ENCODE measurements at places on chromosomes 11 and 22.

- H3K27me3 ChIP-seq, result peaks cover 4% of the 10 kb centered on the region
- no peaks in the 10 kb centered on the region for H3K4me1 ChIP-seq
- H3K36me3 ChIP-seq, result no peaks in the 10 kb centered on the region
- H3K27ac ChIP-seq, result no peak overlapping the region
Measured at GRCh38 chr11:37907436-37908218, 1309.6 kb upstream of the RAG2 start.

- no peak overlapping the region for H3K27ac ChIP-seq
- no peak for DNase-seq
- H3K36me3 ChIP-seq, result peaks cover 7% of the 10 kb centered on the region
- H3K4me1 ChIP-seq, result no peaks in the 10 kb centered on the region
- H3K4me3 ChIP-seq, result no peak overlapping the region
- peaks cover 4% of the 10 kb centered on the region for H3K27me3 ChIP-seq
Measured at GRCh38 chr22:43488031-43488866, 76.4 kb downstream of the MPPED1 start.

GRCh38 chr11:100472727-100473389, 214.2 kb upstream of the ARHGAP42 start:
- H3K27me3 ChIP-seq, result peaks cover 1% of the 10 kb centered on the region
- H3K27ac ChIP-seq, result no peak overlapping the region
- no peaks in the 10 kb centered on the region for H3K4me1 ChIP-seq
- H3K4me3 ChIP-seq, result no peak overlapping the region
- no peaks in the 10 kb centered on the region for H3K36me3 ChIP-seq

DNA sequence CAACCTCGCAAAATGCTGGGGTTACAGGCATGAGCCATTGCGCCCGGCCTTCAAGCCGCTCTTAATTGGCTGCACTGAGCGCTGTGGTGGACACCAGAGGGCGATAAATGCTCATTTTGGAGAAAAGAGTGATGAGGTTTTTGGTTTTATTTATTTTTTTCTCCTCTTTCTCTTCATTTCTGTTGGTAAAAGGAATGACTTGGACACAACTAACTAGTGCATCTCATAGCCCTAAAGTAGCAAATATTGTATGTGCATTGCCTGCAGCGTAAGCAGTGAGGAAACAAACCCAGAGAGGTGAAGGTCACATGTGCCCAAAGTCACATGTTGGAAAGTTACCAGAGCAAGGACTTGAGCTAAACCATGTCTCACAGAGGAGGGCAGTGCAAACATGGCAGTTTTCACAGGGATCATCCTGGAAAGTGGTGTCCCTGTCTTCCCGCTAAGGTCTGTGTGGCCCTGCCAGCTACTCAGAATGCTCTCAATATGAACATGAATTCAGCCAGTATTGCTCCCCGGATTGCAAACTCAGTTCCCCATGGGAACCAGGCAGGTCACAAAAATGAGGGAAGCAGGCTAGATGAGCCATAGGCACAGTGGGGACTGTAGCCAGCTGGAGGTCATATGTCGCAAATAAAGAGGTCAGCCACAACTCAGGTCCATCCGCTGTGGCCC, 8.6 kb upstream of the CD82 start:
- H3K36me3 ChIP-seq, result no peaks in the 10 kb centered on the region
- H3K27me3 ChIP-seq, result peaks cover 8% of the 10 kb centered on the region
- H3K4me3 ChIP-seq, result no peak overlapping the region

DNA sequence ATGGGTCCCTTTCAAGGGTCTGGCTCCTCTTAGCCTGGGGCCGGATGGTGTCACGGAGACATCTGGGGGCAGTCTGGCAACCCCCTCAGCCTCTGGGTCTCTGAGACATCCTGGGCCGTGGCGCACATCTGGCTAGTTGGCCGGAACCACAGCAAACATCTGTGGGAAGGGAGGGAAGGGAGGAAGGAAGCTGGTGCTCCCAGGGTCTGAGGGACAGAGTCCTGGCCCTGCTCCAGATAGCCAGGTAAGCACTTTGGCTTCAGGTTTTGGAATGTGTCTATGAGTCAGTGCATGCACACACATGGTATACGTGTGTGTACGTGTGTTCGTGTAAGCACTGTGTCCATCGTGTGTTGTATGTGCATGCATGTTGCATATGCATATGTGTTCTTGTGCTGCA, 225.1 kb downstream of the MN1 start:
- H3K27me3 ChIP-seq, result peaks cover 48% of the 10 kb centered on the region
- no peak overlapping the region for H3K27ac ChIP-seq
- no peak overlapping the region for H3K4me3 ChIP-seq
- 0 out of 2 replicates have a peak, but pooled peaks cover 5% of the 10 kb centered on the region for H3K36me3 ChIP-seq

GRCh38 chr22:31323578-31324550, 22.3 kb downstream of the PATZ1 start:
- H3K4me3 ChIP-seq, result no peak overlapping the region
- no peak overlapping the region for H3K27ac ChIP-seq
- no peaks in the 10 kb centered on the region for H3K27me3 ChIP-seq

GRCh38 chr22:28348613-28349609, 330.7 kb downstream of the TTC28 start:
- H3K27me3 ChIP-seq, result no peaks in the 10 kb centered on the region
- DNase-seq, result no peak
- peaks cover 4% of the 10 kb centered on the region for H3K36me3 ChIP-seq
- no peak overlapping the region for H3K4me3 ChIP-seq
- H3K27ac ChIP-seq, result no peak overlapping the region
- peaks cover 18% of the 10 kb centered on the region for H3K4me1 ChIP-seq

- H3K27ac ChIP-seq, result peak overlapping the region; percentile 70
- H3K4me1 ChIP-seq, result peaks cover 61% of the 10 kb centered on the region
- peaks cover 4% of the 10 kb centered on the region for H3K27me3 ChIP-seq
- H3K36me3 ChIP-seq, result peaks cover 34% of the 10 kb centered on the region
Measured at GRCh38 chr11:96173422-96173821, 169.6 kb downstream of the MAML2 start.

DNA sequence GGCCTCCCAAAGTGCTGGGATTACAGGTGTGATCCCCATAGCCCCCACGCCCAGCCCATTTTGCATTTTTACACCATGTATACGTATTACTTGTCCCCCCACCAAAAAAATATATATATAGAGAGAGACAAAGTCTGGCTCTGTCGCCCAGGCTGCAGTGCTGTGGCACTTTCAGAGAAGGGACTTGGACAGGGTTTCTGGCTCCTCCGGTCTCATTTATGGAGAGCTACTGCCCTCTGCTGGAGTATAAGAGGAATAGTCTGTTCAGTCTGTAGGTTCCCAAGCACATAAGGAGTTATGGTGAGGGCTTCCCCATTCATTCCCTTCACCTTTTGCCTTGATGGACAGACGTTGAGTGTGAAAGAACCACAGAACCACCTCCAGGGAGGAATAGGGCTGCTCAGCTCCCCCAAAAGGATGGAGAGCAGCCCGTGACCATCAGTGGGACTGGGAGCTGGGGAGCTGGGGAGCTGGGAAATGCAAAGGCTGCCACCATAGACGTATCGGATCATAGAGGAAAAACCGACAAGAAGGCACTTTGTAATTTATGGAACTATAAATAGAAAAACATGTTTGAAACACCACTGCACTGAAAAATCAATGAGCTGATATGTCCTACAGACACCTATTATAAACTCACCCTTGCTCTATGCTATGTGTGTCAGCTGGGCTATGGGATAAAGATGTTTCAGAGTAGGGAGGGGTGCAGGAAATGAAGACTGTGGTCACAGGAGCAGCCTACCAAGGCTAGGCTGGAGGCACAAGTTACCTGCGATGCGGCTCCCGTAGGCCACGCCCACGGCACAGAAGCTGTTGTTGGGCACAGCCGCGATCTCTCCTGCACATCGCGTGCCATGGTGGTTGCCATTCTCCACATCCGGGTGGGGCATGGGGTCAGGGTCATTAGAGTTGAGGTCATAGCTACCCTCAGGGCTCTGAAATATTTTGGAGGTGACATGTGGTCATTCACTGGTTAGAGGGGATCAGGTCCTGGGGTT, 5.2 kb downstream of the PCSK7 start:
- no peaks in the 10 kb centered on the region for H3K27me3 ChIP-seq
- peaks cover 10% of the 10 kb centered on the region for H3K36me3 ChIP-seq
- H3K4me3 ChIP-seq, result no peak overlapping the region
- no peak overlapping the region for H3K27ac ChIP-seq
- peaks cover 32% of the 10 kb centered on the region for H3K4me1 ChIP-seq
- peak; percentile 68 for DNase-seq

DNA sequence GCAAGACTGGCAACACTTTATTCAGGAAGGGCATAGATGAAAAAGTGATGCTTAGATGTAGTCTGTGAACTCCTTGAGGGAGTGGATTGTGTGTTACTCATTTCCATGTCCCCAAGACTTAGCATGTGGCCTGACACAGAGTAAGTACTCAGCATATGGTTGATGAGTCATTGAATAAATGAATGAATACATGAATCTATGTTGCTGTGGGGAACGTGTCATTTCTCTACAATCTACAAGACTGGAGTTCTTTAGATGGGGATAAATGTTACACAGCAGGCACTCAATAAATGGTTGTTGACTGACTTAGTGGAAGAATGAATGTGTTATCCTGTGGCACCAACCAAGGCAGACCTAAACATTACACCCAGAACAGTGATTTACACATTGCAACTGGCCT, 17.9 kb downstream of the BPIFC start:
- no peaks in the 10 kb centered on the region for H3K36me3 ChIP-seq
- H3K27me3 ChIP-seq, result peaks cover 22% of the 10 kb centered on the region
- no peak for DNase-seq

DNA sequence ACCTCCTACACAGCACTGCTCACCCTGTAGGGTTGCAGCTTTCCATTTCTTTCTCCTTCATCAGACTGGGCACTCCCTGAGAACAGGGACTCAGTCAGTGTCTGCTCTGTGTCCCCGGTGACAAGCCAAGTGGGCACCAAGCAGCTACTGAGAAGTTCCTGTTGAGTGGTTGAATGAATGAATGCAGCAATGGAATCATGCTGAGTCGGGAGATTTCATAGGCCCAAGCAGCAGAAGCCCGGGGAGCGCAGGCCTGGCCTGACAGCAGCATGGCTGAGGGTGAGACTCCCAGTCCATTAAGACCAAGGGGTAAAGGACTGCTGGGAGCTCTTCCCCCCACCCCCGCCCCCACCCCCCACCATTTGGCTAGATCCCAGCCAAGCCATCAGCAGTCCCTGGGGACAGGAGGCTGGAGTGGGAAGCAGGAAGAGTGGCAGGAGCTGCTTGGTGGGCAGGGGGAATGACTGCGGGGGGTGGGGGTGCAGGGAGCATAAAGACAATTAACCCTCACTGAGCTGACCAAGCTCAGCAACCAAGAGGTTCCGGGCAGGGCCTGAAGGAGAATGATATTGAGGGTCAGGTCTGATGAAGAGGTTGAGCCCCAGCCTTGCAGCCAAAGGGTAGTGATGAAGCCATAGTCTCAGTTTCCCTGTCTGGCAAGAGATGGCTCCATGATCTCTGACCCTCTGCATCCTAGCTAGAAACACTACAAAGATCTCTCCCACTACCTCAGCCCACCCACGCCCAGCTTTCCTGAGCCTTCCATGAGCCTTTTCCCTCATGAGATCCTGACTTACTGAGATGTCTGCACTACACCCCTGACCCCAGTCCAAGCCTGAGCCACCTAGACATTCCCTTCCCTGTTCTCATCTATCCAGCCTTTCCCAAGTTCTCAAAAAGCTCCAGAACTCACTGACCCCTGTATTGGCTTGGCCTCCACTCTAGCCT, 2.8 kb downstream of the PDE2A start:
- peaks cover 56% of the 10 kb centered on the region for H3K27me3 ChIP-seq
- H3K4me3 ChIP-seq, result no peak overlapping the region
- DNase-seq, result no peak
- peaks cover 5% of the 10 kb centered on the region for H3K36me3 ChIP-seq

GRCh38 chr11:114449845-114450244, 10.6 kb downstream of the REXO2 start:
- no peaks in the 10 kb centered on the region for H3K27me3 ChIP-seq
- DNase-seq, result no peak
- peaks cover 36% of the 10 kb centered on the region for H3K36me3 ChIP-seq

DNA sequence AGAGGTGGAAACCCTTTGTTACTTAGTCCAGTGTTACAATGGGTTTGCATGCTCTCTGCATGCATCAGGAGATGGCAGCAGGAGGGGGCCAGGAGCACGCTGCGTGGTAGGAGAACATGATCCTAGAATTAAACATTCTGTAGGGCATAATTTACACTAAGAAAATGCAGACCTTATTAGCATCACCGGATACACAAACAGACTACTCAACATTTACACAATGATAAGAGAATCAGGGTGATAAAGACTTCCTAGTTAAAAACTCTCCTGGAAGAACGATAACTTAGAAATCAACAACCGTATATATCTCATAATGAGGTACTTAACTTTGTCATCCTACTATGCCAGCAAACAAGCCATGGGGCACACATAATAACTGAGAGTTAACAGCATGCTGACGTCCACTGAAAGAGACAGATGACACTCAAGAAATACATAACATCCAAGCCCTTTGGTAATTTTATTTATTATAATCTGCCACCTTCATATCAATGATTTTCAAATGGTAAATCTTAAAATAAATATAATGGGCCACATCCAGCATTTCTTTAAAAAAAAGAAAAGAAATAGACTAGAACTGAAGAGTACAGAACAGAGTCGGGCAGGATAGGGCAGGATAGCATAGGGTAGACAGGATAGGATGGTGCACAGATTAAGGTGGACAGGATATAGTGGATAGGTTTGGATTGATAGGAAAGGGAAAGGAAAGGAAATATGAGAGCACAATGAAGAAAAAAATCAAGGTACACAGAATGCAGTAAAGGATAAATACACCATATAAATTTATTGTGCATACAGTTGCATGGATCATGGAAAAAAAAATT, 27.5 kb downstream of the CADM1 start:
- no peaks in the 10 kb centered on the region for H3K36me3 ChIP-seq
- no peaks in the 10 kb centered on the region for H3K27me3 ChIP-seq
- H3K4me1 ChIP-seq, result no peaks in the 10 kb centered on the region
- no peak for DNase-seq
- H3K27ac ChIP-seq, result no peak overlapping the region

DNA sequence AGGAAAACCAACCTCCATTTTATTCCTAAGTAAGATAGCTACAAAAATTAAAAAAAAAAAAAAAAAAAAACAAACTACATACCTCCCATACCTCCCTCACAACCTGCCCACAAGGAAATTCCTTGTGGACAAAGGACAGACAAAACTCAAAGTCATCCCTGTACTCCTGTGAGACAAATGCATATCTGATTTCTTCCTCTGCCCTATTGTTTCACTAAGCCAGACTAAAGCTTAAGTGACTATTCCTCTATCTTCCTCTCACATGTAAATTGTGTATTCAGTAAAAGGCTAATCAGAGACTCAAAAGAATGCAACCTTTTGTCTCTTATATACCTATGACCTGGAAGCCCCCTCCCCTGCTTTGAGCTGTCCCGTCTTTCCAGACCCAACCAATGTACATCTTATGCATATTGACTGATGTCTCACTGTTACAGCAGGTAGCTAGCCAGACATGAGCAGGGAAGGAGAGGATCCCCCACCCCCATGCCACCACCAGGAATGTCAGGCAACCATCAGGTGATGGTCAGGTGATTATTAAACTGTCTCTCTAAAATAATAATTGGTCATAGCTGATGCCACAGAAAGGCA, 289.4 kb downstream of the SBF2 start:
- no peak overlapping the region for H3K4me3 ChIP-seq
- H3K27me3 ChIP-seq, result peaks cover 8% of the 10 kb centered on the region
- H3K36me3 ChIP-seq, result peaks cover 32% of the 10 kb centered on the region
- no peak for DNase-seq

GRCh38 chr11:96101146-96101545, 177.2 kb upstream of the MTMR2 start:
- DNase-seq, result no peak
- H3K36me3 ChIP-seq, result peaks cover 15% of the 10 kb centered on the region
- peak overlapping the region; percentile 84 for H3K27ac ChIP-seq
- H3K4me3 ChIP-seq, result no peak overlapping the region

- H3K36me3 ChIP-seq, result peaks cover 17% of the 10 kb centered on the region
- peak overlapping the region; percentile 93 for H3K27ac ChIP-seq
- no peak for DNase-seq
- peaks cover 60% of the 10 kb centered on the region for H3K4me1 ChIP-seq
Measured at GRCh38 chr11:88536616-88537265, 199.2 kb upstream of the CTSC start.
